Endothelial cell (in vitro differentiated cells): ENCODE measurements at places on chromosomes 5 and 9.

GRCh38 chr5:38707352-38708210 lies 138.2 kb upstream of the OSMR start:
- DNase-seq: no peak

DNA sequence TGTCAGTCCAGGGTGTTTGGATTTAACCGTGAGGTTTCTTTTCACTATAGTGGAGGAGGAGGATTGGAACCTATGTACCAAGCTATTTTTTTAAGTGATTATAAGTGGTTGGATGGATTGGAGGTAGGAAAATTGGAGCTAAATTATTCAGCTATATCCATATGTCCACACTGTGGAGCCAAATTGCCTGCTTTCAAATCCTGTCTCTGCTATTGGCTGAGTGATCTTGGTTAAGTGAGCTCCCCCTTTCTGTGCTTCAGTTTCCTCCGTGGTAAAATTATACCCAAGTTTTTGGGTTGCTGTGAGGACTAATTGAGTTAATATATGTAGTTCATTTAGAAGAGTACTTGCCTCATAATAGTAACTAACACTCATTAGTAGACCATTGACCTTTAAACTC lies 2.5 kb downstream of the CENPP start:
- DNase-seq: no peak

DNA sequence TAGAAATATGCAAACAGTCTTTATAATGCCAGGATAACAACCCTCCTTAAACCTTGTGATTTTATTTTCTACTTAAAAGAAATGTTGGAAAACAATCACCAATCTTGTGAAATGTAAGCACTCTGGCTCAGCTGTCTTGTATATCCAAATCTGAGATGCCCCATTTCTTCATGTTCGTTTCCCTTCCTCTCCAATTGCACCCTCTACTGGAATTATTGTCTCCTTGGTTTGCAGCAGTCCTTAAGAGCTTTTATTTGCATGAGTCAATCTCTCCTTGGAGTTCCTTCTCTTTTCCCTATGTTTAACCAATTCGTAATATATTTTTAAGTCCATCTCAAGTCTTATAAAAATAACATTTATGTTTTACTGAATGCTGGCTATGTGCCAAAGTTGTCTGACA lies 362.0 kb upstream of the CDH10 start:
- peak; percentile 5 for DNase-seq

- no peak for DNase-seq
Measured at GRCh38 chr5:150960791-150961396, 56.1 kb upstream of the ZNF300 start.

- DNase-seq: no peak
Measured at GRCh38 chr5:55187370-55187769, 14.4 kb upstream of the CDC20B start.

GRCh38 chr5:167485061-167485774 lies 806.2 kb upstream of the WWC1 start:
- no peak for DNase-seq
